Liver (tissue), 10 donors: ENCODE measurements at places on chromosomes 3 and 15. TPM values are rescaled to one million over a fixed set of nuclear protein-coding genes. Genes with fewer than 3 reads are reported as not detected.
A peak's percentile ranks its signal among the peaks of the same experiment; 100 is the strongest.

CLEC3B gene
- 8.9 TPM for total RNA-seq

- peak; percentile 93 for DNase-seq
Observed at GRCh38 chr15:101277038-101277822, at the start of gene SELENOS. Gene SELENOS (minus strand): TSS chr15:101277485. CDS start chr15:101277417, 68 bp downstream.

- no peak for DNase-seq
Observed at GRCh38 chr3:184896336-184896735, 84.4 kb downstream of the VPS8 start.

- no peak for DNase-seq
Observed at GRCh38 chr3:134448664-134449063, 37.1 kb downstream of the ANAPC13 start.

DNA sequence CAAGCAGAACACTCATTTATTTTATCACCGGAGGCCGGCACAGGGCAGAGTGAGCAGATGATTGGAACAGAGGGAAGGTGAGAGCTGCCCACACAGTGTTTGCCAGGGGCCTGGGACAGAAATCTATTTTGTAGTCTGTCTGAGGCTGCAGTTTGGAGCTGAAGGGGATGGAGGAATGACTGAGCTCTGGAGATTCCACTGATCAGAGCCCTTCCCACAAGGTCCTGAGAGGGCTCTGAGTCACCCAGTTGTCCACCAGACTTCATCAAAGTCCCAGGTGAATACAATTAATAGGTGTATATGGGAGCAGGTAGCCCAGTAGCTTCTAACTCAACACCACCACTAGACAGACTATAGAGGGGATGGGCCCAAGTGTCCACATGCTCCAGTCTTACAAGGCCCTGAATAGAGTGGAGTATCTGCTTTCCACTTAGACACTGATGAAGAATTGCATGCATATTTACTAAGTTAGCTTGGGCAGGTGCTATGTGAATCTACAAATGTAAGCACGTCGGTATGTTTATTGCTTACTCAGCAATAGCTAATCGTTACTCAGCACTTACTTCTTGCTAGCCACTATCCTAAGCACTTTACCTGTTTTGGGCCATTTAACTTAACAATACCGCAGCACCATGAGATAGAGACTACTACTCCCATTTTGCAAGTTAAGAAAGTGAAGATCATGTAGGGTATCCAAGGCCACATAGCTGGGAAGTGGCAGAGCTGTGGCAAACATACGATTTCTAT is 2.7 kb upstream of the STARD5 start:
- DNase-seq = no peak

DNA sequence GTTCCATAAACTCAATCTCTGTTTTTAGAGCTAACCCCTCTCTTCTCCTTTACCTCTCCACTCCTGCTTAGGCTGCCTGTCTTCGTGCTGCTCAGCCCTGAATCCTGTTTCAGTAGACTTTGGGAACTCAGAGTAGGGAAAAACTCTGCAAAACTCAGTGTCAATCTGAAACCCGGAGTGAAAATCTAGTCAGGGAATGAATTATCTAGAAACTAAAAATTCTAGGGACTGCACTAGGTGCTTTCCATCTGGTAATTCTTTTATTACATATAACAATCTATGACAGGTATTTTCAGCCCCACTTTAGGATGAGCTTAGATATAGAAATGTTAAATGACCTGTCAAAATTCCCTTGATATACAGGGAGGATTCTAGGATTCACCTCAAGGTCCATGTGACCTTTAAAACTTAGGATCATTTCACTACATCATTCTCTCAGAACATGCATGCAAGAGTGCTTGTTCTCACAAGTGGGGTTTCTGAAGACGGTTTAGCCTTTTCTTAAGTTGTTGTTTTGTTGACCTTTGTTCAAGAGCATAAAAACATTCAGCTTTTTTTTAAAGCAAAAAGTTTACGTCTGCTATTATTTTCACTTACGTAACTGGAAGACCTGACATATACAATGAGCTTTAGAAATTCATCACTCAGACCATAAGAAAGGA is 108.2 kb upstream of the MBNL1 start:
- no peak for DNase-seq

CCNB2 gene
- total RNA-seq = 0.42 TPM

ITPKA gene
- total RNA-seq = 1.4 TPM

DZIP1L gene
- total RNA-seq = 5.9 TPM

GJD2 gene
- total RNA-seq = not detected

ZBED2 gene
- not detected for total RNA-seq

DNA sequence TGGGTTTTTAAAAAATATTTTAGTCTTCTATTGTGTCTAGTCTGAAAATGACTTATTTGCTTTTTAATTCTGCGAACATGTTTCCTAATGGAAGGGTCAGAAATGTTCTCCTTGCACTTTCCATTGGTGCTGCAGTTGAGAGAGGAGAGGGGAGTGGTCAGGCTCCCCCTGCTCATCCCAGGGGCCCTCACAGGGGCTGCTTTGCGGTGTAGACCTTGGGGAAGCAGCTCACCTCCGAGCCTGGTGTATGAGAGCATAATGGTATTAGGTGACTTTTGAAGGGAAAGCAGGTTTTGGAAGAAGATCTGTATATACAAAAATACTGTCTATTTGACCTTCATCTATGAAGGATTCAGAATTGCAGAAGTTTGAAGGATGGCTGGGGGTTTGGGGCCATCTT is 28.3 kb downstream of the APBA2 start:
- DNase-seq = no peak

PGBD4 gene
- 0.98 TPM for total RNA-seq

- no peak for DNase-seq
Observed at GRCh38 chr3:71117572-71118247, 465.8 kb downstream of the FOXP1 start.

DNA sequence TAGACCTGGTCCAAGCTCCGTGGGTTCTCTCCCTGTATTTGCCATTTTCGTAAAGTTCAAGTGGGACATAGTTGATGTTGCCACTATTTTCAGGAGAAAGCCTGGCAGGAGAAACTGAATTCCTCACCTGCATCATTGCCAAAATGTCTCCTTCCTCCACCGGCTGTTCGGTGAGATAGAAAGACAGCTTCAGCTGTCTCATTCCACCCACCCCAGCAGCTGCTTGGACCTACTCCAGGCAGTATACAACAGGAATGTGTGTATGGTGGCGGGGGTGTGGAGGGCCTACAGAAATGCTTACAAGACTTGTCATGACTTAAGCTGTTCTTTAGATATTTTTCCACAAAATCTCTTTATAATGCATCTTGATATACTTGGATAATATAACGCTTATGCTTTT is 132.7 kb upstream of the RAP2B start:
- no peak for DNase-seq

PLA2G4F gene
- total RNA-seq = not detected

EXD1 gene
- total RNA-seq = not detected

UROC1 gene
- 28.4 TPM for total RNA-seq

CHRM5 gene
- total RNA-seq = not detected

GRCh38 chr3:158152186-158152585 is 42.3 kb downstream of the RSRC1 start:
- no peak for DNase-seq

CFAP20DC gene
- total RNA-seq = 0.98 TPM

DNA sequence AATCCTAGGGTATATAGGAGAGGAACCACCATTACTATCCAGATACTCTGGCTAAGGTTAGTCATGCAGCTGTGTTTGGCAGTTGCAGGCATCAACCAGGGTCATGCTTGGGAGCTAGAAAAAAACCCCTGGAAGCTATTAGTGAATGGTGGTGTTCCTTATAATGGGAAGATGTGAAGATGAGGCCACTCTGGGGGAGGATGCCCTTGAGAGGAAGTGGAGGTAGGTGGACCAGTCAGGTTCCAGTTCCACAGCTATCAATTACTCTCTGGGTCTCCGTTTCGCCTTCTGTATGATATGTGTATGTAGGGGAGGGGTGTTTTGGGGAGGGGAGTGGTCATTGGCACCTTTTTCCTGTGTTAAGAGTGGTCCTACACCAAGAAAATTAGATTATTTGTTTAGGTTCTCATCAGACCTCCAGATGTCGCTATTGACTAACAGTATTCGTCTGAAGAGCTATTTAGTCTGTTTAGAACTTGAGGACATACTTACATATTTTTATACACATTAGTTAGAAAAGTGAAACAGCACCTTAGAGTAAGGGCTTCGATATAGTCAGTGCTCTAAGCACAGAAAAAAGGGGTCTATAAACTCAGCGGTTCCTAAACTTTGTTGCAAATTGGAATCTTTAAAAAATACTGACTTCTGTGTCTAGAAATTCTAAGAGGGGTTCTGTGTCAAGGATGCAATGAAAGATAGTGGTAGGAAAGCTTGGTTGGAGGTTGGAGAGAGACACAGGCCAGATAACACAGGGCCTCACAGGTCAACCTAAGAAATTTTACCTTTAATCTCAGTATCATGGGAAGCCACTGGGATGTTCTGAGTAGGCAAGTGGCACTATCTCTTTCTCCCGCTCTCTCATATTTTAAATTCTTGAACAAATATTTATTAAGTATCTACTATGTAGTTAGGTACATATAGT is 9.1 kb upstream of the HPS3 start:
- DNase-seq = no peak
